GM04504 (cell line): ENCODE measurements at places on chromosomes 6 and 20.

DNA sequence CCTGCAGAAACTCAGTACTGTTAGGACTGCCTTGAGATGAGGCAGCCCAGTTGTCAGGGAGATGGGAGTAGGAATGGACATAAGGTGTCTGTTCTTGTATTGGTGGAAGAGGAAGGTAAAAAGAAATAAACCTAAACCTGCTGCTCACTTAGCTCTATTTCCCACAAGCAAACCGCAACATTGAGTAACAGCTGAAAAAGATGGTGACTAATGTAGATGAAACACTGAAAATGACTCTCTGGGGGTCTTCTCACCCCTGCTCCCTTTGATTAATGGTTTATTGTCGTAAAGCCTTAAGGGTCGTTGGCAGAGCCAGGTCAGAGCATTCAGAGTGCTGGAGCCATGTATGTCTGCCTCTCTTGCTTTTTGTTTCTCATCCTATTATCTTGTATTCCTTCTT, 87.5 kb downstream of the FOXO3 start:
- no peak for DNase-seq

GRCh38 chr20:39800111-39800510, 838.0 kb downstream of the DHX35 start:
- DNase-seq: peak; percentile 24

DNA sequence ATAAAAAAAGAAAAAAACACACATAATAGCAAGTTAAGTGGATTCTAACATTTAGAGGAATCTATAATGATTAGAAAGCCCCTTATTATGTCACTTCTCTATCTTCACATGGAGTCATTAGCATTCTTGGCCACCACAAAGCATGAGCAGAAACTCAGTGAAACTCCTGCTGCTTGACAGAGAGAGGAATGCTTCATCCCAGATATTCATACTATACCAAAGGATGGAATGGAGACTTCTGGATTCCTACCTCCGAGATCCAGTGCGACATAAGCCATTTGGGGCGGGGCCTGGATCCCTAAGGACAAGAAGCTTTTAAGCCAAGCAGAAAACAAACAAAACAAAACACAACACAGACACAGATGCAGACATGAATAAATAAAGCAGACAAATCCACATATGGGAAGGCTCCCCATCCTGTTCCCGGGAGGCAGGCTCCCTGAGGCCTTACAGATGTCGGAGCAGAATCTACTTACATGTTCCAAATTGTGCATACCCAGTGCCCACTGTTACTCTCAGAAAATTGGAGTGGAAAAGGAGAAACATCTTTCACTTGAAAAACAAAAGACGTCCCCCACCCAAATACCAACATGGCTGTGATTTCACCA, 727.3 kb downstream of the MAFB start:
- DNase-seq: no peak

DNA sequence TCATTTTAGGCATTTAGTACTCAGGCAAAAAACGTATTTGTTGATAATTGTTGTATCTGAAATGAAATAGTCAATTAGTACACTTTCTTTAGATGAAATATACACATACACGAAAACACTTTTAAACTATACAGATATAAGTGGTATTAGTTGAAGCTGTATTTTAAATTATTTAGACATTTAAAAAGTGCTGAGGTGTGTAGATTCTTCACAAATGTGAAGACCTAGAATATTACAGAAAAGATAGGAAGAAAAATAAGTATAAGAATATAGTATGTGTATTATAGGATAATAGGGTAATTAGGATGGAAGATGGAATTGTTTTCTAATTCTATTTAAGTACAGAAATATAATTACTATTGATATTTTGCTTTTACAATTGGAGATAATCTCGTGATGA, 4.6 kb downstream of the ZFAND3 start:
- DNase-seq: no peak

DNA sequence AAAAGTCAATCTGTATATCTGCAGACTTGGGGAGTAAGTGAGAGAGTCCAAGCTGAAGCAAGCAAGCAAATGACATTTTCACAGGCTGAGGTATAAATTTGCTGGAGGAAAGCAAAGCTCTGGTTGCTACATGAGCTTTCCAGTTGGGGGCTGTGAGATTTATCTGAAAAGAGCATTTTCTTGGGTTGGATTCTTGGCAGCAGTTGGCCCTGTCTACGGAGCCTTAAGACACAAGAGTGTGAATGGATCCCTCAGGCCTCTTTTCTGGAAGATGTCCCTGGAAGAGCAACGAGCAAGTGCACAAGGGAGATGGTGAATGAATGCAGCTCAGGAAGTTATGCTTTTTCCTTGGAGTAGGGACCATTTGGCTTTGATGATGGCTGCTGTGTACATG, 30.8 kb downstream of the ISM1 start:
- DNase-seq: no peak

DNA sequence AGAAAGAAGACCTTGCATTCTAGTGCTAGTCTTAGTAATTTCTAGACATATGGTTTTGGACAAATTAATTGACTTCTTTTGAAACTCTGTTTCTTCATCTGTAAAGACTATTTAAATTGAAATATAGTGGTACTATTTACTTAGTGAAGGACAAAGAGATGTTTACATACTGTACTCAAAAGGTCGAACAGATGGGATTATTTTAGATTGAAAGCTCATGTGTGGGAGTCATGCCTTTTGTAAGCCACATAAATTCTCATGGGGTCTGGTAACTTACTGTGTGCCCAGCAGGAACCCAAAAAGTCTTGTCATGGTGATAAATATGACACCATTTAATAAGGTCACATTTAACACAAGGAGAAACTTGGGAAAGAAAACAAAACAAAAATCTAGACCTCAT, 368.2 kb upstream of the CITED2 start:
- no peak for DNase-seq

DNA sequence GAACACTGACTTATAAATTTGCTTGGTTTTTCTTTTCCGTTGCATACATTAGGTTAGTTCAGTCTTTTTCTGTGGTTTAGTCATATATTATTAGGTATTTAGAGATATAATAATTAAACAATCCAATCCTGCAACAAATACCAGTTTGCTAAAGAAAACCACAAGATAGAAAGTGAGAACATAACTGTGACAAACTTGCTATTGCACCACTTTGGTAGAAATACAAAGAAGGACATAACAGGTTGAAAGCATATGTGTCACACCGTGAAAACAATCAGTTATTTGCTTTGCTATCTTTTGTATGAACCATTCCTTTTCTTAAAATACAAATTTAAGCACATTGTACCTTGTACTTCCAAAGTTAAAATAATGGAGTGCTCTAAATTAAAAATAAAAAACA, 42.0 kb upstream of the KCNQ5 start:
- DNase-seq: no peak

DNA sequence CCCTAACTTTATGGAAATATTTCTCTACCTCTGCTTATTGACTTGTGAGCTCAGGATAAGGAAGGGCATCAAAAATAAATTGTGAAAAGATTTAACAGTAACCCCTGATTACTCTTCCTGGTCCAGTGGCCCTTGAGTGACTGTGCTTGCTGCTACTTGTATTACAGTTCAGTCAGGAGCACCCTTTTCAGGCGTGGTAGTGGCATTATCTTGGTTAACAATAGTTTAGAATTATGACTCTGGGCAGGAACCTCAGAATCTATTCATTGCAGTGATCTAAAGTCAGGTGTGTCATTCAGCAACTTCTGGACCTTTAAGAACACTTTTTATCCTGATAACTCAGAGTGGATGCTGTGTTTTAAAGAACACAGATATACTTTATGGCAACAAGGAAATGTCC, 43.4 kb downstream of the FAM135A start:
- DNase-seq: no peak

DNA sequence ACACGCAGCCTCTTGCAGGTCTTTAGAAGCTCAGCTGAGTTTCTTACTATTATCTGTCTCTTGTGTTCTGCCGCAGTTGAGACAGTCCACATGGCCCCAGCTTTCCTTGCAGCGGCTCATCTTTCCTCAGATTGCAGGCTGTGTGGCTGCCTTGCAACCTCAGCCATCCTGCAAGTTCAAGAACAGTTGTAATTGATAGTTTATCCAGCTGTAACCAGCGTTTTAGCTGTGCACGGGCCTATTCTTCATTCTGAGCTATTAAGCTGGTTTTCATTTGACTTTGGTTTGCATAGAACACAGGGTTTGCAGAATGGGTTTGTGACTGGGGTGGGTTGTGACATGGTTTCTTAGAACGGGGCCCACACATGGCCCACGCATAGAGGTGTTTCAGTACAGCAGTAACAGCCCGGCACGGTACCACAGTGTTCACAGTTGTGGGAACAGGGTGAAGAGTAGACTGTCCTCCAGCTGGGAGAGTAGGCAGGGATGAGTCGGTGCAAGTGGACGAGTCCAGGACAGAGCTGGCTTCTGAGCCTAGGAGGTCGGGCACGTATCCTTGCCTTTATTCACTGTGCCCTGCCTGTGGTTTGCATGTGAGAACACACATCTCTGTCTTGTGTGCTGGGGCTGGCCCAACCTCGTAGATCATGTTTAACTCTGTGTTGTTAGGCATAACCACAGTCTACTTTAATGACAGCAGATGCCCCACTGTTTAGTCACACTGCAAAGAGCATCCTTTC, 89.2 kb downstream of the RPP40 start:
- peak; percentile 39 for DNase-seq

DNA sequence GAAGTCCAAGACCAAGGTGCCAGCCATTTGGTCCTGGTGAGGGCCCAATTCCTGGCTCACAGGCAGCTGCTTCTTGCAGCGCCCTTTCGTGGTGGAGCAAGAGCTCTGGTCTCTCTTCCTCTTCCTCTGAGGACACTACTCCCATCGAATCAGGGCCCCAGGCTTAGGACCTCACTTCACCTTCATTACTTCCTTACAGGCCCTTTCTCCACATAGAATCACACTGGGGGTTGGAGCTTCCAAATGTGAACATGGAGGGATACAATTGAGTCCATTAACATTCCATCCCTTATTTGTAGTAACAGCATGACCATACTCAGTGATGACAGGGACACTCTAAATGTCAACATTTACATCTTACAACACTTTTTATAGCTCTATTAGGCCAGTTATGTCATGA, 2.3 kb downstream of the RAMACL start:
- no peak for DNase-seq

GRCh38 chr20:25510202-25510601, 75.1 kb downstream of the NINL start:
- DNase-seq: no peak

- DNase-seq: no peak
Observed at GRCh38 chr6:159961528-159961927, 7.4 kb upstream of the IGF2R start.
